ENCODE measurements at places on chromosomes 6 and 20.
A peak's percentile ranks its signal among the peaks of the same experiment; 100 is the strongest.

- no peak for DNase-seq
These were observed 143.2 kb downstream of the MCHR2 start for GRCh38 chr6:99850841-99851240.

DNA sequence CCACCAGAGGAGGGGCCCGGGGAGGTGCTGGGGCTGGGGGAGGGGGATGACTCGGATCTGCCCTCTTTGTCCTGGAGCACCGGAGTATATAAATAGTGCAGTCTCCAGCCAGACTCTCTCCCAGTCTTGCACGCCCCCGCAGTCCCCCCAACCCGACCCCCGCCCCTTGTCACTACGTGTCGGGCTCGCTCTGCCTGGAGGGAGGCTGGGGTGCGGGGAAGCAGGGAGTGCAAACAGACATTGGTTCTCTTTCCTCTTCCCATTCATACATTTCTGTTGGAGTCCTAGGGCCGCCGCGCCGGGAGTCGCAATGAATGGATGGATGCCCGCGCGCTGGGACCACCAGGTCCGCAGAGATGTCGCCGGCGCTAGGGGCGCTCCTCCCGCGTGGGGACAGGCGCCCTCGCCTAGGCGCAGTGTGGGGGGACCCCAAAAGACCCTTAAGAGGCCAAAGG is 179.3 kb downstream of the TBXT start:
- no peak for DNase-seq

DNA sequence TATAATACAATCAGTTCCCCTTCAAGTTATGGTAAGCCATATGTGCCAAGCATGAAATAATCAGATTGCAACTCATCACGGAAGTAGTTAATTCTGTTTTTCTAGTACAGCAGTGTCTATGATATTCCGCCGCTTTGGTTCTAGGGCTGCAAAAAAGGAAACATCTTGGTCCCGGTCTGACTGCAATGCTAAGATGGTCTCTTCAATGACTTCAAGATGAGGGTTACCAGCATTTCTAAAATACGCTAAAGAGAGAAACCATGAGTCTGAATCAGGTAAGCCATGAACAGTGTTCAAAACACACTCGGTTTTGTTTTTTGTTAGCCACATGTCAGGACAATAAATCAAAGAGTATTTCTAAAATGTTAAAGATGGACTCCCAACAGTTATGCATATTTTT is 3.2 kb upstream of the ANKRD60 start:
- no peak for DNase-seq

DNA sequence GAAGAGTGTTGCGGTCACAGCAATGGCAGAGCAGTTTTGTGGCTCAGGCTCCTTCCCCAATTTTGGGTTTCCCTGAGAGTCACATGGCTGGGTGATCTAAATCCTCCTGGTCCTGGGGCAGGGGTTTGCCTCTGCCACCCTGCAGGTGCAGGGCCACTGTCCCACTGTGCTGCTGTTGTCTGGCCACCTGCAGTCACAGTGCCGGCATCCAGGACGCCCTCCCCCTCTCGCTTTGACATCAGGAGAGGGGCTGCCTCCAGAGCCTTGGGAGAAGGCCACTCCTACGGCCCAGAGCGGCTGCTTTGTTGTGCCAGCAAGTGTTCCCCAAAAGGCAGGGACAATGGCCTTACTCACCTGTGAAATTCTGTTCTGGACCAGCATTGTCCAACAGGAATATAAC is 449.0 kb downstream of the QKI start:
- DNase-seq: no peak

- no peak for DNase-seq
These were observed 126.4 kb downstream of the LCA5 start for GRCh38 chr6:79410806-79411205.

DNA sequence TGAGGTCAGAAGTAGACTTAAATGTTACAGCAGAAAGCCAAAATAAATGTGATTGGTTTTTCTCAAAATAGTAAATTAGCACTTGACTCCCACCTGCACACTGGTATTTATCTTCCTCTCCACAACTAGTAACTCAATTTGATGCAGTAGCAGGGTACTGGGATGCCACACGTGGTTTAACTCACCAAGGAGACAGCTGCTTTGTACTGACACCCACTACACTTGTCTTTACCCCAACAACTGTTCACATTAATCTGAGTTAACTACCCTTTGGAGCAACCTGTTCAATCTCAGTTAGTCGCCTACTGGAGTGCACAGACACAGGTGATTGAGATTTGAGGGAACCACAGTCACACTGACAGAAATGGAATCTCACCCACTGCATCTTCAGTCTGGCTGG is 242.1 kb downstream of the PRKN start:
- DNase-seq: peak; percentile 49

DNA sequence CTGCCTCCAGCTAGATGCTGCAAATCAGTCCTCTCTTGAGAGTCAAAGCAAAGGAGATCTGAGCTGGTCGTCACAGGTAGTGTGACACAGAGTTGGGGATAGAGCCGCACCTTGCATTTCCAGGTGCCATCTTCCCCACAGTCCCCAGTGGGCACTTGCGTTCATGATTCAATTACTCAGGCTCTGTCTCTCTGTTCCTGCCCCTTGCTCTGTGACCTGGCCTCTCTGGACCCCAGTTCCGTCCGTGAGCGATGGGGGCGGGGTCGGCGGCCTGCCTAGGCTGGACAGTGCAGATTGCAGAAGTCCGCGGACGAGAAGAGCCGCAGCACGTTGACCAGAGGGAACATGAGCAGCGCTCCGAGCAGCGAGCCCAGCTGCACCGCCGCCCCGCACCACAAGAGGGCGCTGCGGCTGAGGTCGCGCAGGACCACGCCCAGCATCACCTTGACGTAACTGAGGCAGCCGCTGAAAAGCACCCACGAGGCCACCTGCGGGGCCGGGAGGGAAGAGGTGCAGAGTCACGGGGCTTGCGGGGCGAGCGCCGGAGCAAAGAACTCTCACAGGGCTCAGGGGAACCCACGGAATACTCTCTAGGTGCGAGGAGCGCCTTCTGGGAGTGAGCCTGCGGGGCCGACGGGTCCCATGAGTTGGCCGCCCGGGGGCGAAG is 7.4 kb downstream of the SLC52A3 start:
- DNase-seq: no peak

GRCh38 chr20:40687384-40688128 is 1.5 kb downstream of the MAFB start:
- DNase-seq: no peak

DNA sequence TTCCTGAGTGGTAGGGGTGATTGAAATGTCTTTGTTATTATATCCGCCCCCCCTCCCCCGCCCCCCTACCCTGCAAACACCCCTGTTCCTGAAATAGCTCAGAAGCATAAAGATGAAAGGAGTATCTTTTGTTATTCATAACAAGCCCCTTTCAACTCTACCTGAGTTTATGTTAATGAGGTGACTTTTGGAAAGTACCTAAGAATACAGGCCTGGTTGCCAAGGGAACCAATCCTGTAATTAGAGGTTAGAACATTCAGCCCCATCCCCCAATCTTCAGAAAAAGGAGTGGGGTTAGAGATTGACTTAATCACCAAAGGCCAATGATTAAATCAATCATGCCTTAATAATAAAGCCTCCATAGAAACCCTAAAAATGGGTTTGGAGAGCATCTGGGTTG is 979.2 kb upstream of the GJE1 start:
- DNase-seq: peak; percentile 23

DNA sequence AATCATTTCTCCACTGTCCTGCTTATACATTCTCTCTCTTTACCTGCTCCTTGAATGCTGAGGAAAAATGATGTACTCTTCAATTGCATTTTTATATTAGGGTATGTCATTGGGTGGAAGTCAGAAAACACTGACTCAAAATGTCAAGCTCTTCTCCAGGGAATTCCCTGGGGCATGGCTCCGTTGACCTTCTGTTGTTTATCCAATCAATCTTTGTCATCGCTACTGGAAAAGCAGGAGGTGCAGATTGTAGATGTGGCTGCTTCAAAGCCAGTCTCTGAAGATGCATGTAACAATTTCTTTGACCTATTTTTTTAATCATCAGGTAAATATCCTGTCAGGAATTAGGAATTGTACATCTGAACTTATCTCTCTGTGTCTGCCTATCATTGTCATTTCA is 63.9 kb upstream of the TENT5A start:
- DNase-seq: no peak

- DNase-seq: no peak
These were observed 36.3 kb upstream of the SIRT5 start for GRCh38 chr6:13538084-13538483.

DNA sequence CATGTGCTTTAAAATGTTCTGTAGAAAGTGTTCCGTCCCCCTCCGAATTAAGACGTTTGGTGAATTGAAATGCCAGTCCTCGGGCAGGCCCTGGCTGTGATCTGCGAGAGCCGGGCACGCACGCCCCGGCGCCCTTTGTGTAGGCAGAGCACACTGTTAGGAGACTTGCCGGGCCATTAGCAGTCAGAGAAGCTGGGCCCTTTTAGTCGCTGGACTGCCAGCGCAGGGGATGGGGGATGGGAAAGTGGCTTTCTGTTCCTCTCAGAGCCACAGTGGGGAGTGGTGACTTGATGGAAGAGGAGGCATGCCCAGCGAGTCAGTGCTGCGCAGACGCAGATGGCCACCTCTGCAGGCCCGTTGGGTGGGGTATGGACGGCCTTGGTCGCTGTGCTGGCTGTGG is 2.2 kb downstream of the PPP1R3G start:
- DNase-seq: no peak

- DNase-seq: no peak
These were observed 69.0 kb downstream of the DLL1 start for GRCh38 chr6:170221753-170222400.

All from NCI-H1417 treated with DMSO at 0.1 percent for 48 hours (cell line).